ENCODE measurements at places on chromosomes 13 and 19.

DNA sequence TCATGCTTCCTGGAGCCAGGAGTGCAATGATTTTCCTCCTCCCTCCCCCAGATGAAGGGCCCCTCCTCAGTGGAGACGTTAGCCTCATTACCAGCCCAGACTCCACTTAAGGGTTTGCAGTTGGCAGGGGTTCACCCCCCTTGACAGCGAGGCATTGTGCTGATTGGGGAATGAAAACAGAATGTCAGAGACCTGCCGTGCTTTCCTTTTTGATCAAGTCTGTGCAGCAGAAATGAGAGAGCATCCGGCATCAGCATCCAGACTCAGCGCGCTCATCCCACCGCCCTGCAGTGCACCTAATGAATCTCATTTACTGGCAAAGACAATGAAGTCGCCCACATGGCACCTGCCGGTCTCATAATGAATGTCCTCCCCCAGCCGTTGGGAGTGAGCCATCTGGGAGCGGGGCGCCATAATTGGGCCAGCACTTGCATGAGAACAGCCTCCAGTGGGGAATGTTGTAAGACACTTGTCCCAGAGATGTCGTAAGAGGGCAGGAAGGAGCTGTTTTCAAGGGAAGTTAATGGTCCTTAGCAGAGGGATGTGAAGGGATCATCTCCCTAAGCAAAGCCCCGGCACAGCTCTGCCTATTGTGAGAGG, 98.3 kb upstream of the UQCRFS1 start:
- DNase-seq = no peak

- no peak for DNase-seq
These were observed 101.3 kb downstream of the B3GLCT start for GRCh38 chr13:31301119-31301518.

DNA sequence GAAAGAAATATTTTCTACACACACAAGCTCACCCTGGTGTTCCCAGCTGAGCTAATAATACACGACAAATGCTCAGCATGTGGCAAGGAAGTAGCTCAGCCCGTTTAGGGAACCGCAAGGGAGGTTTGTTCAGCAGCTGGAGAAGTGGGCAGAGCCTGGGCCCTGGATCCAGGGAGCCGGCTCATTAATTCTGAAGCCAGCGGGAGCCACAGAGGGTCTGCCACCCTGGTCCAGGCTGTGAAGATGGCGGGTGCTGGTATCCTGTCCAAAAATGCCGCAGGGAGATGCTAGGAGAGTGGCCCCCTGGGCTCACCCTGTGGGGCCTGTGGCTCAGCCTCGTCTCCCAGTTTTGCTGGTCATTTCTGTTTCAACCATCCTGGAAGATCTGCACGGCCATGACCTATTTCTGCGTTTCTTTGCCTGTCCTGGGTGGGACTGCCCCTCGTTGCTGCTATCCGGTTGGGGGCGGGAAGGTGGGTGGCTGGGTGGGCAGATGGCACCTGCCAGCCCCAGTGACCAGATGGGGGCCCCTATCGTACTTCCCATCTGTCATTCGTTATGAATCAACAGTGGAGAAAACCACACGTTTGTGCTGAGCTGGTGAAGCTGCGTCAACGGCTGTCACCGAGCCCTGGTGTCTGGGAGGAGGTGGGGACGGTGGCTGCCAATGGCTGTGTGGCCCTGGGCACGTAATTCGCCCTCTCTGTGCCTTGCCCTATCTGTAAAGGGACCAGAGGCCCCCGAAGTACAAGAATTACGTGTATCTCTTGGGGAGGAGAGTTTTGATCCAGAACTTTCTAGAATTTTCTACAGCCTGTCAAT, 2.7 kb upstream of the GNA15 start:
- no peak for DNase-seq

- DNase-seq = no peak
These were observed 2.3 kb downstream of the DHRS12 start for GRCh38 chr13:51801631-51802099.

- no peak for DNase-seq
These were observed 12.6 kb downstream of the FFAR2 start for GRCh38 chr19:35460608-35461007.

GRCh38 chr19:1070931-1071791, 4.2 kb downstream of the ARHGAP45 start:
- no peak for DNase-seq

DNA sequence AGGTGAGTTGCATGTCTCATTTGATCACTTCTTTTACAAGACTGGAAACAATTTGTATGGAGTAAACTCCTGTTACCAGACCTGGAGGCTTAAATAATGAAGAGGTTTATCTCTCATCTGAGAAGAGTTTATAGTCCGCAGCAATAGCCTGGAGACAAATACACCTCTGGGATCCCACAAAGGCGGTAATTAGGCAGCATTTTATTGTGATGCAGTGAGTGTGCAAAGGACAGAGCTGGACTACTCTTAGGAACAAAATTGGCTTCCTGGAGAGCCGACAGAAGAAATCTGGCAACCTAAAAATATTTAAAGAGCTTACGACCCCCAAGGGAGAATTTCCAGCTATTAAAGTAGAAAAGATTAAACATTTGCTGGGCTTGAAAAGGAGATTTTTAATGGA, 11.8 kb upstream of the KATNAL1 start:
- no peak for DNase-seq

DNA sequence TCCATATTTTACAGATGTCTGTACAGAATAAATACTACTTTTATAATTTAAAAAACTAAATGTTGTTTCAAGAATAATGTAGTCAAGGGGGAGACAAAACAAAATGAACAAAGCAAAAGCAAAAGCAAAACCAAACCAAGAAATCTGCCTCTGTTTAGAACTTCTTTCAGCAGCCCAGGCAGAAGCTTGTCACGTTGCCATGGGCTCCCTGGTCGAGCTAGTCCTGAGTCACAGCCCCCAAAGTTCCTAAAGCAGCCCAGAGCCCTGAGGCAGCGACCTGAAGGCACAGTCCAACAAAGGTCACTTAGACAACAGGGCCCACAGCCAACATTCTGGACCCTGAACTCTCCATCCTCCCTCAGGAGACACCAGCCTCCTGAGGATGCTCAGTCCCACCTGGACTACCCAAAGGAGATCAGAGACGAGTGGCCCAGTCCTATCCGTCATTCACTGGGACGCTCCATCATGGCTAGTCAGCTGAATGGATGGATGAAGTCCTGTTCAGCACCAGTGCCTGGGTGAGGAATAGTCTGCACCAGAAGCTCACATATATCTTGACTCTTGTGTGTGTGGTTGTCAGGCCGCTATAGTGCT, 41.7 kb downstream of the SIAH3 start:
- no peak for DNase-seq

GRCh38 chr13:66329988-66330451, 900.1 kb downstream of the PCDH9 start:
- DNase-seq = no peak

DNA sequence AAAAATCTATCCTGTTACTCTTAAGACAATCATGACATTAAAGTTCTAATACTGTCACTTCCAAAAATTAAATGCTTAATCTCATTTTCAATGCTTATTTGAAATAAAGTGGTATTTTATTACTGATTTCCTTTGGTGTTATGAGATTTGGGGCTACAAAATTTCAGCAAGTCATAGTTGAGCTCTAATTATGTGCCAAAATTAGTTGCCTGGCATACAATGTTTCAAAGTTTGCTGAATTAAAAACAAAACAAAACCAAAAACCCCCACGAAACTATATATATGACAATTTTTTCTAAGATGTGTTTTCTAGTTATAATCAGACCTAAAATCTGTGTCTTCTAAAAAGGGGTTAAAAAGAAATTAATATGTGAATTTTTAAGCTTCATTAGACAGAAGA, 62.2 kb downstream of the KCNRG start:
- no peak for DNase-seq

- peak; percentile 26 for DNase-seq
These were observed 13.2 kb downstream of the JAK3 start for GRCh38 chr19:17834350-17835181.

GRCh38 chr19:5984600-5984999, 6.7 kb upstream of the RANBP3 start:
- DNase-seq = no peak

- DNase-seq = no peak
These were observed 345.3 kb downstream of the ENOX1 start for GRCh38 chr13:43441464-43441863.

GRCh38 chr19:5534787-5535586, 32.8 kb downstream of the TINCR start:
- peak; percentile 52 for DNase-seq

DNA sequence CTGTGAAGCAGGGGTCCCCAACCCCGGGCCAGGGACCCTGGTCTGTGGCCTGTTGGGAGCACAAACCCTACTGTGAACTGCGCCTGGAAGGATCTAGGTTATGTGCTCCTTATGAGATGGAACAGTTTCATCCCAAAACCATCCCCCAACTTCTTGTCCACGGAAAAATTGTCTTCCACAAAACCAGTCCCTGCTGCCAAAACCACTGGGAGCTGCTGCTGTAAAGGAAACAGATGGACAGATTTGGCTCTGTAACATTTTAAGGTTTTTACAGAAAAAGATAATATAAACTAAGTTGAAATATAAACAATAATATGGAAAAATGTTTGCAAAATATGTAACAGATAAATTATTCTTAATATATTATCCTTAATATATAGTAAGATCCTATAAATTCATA, 73.7 kb downstream of the COG6 start:
- no peak for DNase-seq

DNA sequence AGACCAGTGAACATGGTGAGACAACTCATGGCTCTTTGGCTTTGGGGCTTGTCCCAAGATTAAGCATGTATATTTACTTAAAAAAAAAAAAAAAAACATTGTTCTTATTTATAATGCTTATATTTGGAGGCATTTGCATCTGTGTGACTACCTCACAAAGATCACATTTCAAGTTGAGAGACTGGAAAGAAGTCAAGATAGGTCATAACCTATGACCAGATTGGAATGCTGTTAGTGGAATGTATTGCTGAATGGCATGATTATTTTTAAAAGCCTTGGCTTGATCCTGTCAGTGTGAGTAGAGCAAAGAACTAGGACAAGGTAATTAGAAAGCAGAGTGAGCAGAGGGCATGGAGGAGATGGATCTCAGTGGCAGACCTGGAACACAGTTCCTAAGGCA, 214.6 kb downstream of the OXGR1 start:
- no peak for DNase-seq

GRCh38 chr13:79070343-79070974, 335.6 kb downstream of the RBM26 start:
- no peak for DNase-seq

DNA sequence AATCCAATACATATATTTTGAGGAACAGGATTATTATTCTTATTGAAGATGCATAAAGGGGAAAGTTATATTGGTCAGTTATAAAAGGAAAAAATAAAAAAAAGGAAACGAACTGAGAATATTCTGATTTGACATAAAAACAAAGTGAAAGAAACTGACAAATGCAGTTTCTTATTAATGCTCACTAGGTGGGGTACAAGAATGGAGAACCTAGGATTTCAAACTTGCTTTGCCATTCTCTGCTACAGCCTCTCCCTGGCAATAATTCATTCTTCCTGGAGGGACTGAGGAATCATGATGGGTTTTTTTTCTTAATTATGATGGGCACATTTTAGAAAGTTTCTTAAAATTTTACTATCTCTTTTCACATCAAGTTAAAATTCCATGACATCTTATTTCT, 154.9 kb downstream of the PCDH9 start:
- DNase-seq = no peak

GRCh38 chr13:32009362-32009761, 22.2 kb upstream of the FRY start:
- no peak for DNase-seq

DNA sequence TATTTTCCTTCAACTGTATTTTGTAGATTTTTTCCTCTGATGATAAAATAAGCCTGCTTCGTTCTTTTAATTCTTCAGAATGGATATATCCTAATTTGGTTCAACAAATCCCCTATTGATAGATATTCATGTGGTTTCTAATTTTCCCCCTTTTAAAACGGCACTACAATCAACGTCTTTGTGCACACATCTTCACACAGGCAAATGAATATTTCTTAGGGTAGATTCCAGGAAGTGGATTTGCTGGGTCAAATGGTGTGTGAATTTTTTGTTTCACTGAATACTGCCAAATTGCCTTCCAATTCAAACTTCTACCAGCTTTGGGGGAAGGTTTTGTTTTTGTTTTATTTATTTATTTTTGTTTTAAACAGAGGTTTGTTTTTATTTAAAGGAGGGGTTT, 287.2 kb downstream of the FOXO1 start:
- DNase-seq = no peak

DNA sequence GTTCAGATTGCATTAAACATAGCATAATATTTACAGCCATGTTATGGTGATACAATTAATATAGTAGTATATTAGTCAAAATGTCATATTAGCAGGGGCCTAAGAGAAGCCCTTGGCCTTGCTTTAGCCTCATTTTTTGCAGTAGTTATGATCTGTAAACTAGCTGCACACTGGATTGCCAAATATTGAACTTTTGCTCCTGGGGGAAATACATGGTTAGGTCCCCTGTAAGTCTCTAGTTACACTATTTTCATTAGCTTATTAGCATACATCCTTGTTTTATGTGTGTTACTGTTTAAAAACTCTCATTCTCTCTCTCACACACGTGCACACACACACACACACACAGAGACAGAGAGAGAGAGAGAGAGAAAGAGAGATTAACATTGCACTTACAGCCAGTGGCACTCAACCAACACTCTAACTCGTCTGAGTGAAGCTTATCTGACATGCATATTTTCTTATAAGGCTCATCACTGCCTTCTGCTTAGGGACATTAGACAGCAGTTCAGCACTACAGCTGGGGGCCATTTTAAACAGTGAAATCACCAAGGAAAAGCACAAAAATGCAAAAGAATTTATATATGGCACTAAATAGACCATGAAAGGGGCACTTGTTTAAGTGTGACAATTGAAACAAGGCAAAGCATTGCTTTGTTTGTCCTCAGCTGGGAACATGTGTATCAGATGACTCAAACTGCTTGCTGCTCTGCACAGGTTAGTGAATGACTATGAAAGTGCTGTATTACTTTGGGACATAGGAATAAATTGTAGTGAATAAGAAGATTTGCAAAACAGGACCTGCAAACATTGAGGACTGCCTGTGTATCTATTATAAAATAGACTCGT, 278.7 kb downstream of the GPC6 start:
- DNase-seq = no peak

DNA sequence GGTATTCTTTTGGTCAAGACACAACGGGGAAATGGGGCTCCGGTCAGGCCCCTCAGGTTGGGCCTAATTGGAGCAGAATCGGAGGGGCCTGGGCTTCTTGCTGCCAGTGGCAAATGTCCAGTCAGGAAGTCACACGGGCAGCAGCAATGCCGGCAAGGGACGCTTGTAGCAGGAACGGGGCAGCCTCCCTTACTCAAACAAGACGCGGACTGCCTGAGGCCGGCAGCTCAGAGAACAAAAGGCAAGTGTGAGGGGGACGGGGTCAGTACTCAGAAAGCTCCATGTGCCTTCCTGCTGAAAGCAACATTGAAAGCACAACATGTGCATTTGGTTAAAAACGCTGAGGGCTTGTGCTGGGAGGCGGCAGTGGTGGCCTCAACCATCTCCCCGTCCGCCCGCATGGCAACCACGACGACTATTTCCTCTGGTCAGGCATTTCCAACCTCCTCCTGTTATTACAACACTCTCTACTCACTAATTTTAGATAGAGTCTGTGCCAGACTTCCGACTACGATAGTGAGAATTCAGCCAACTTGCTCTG, 20.5 kb upstream of the RASA3 start:
- peak; percentile 36 for DNase-seq
